ENCODE measurements at places on chromosomes 3 and 15. TPM values are rescaled to one million over a fixed set of nuclear protein-coding genes. Genes with fewer than 3 reads are reported as not detected.

Gene PCLAF
- total RNA-seq: 5.0 TPM

Gene TM6SF1
- 20.1 TPM for total RNA-seq

Gene FBXO40
- 0.31 TPM for total RNA-seq

Gene FETUB
- total RNA-seq: not detected

Gene CLSTN2
- 10.3 TPM for total RNA-seq

Gene SLC2A2
- total RNA-seq: not detected

Gene PRSS50
- total RNA-seq: 0.31 TPM

Gene SST
- 5.6 TPM for total RNA-seq

Measured in occipital lobe (tissue), 3 donors.